G401 (cell line): ENCODE measurements at places on chromosomes 4 and X. TPM values are rescaled to one million over a fixed set of nuclear protein-coding genes. Genes with fewer than 3 reads are reported as not detected.

FABP2 gene
- not detected in 2 replicates for total RNA-seq

DNA sequence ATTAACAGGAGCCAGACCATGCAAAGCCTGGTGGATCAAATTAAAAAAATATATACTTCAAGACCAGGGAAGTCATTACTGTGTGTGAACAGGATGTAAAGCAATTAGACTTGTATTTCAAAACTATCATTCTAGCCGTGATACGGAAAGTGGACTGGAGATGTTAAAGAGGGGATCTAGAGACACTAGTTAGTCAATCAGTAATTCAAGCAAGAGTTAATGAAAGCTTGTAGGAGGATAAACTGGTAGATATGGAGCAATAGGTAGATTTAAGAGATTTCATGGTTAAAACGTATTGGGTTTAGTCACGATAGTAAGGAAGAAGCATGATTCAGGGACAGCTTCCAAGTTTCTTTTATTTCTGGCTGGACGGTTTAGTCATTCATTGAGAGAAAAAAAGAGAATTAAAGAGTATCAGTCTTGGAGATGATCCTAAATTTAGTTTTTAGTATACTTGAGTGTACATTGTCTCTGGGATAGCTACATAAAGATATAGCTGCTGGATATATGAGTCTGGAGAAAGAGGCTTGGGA, 3.9 kb downstream of the MAD2L1 start:
- no peak for DNase-seq

DNA sequence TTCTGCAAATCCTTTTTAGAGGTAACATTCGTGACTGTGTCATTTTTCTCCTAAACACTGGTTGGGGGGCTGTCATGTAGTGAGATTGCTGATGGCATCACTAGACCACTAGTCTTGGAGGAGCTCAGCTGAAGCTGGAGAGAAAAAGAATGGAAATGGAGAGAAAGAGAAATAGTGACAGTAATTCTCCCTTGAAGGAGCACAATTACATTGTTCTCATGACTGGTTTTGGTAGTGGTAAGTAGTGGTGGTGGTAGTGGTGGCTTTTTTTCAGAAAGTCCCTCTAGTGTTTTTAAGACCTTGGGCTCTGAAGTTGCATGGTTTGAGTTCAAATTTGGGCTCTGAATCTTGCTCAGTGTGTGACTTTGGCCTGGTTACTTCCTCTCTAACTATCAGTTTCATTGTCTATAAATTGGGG, 99.8 kb downstream of the LARP7 start:
- no peak for DNase-seq

MAGEB2 gene
- not detected in 2 replicates for total RNA-seq

DNA sequence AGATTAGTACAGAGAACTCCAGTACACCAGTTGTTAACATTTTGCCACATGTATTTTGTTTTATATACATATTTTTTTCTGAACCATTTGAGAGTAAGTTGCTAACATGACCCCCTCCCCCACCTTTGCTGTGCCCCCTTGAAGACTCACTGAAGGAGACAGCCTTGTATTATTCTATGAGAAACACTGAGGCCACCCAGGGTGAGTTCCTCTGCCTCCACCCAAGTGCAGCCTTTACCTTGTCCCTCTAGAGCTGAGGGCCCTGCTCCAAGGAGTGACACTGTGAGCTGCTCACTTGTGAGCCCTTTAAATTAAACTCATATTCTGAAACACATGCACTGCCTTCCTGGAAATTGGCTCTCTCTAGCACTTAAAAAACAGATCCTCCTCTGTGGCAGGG, 21.1 kb downstream of the KIT start:
- DNase-seq = no peak

DNA sequence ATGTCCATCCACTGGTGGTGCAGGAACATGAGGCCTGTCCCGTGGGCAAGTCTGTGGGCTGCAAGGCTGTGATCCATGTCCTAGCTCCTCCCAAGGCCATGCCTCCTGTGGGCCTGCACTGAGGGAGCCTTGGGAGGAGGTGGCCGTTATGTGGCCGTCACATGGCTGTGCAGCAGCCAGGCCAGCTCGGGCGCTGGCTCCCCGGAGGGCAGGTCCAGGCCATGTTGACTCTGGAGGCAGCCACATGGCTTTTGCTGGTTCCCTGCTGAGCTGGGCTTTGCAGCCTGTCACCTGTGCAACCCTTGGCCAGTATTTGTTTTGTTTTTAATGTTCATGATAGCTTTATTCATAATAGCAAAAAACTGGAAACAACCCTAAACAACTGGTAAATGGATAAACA, 13.3 kb downstream of the ADRA2C start:
- DNase-seq = no peak
